Fibroblast of mammary gland (primary cell): ENCODE measurements at places on chromosomes 2 and 18.
A peak's percentile ranks its signal among the peaks of the same experiment; 100 is the strongest.

DNA sequence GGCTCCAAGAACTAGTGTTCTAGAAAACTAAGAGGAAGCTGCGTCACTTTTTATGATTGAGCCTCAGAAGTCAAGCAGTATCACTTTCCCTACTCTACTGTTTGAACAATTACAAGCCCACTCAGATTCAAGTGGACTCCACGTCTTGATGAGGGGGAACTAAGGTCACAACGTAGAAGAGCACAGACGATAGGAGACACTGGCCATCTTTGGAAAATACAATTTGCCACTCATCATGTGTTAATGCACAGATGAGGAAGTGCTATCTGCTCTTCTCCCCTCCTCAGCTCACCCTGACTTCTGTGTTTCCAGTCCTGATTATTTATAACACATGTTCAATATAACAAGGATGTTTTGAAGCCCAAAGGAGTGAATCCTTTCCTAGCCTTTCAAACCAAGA, 76.1 kb upstream of the CYP1B1 start:
- DNase-seq: no peak

- peak; percentile 79 for DNase-seq
These were observed 62.3 kb upstream of the GREB1L start for GRCh38 chr18:21179590-21180220.

DNA sequence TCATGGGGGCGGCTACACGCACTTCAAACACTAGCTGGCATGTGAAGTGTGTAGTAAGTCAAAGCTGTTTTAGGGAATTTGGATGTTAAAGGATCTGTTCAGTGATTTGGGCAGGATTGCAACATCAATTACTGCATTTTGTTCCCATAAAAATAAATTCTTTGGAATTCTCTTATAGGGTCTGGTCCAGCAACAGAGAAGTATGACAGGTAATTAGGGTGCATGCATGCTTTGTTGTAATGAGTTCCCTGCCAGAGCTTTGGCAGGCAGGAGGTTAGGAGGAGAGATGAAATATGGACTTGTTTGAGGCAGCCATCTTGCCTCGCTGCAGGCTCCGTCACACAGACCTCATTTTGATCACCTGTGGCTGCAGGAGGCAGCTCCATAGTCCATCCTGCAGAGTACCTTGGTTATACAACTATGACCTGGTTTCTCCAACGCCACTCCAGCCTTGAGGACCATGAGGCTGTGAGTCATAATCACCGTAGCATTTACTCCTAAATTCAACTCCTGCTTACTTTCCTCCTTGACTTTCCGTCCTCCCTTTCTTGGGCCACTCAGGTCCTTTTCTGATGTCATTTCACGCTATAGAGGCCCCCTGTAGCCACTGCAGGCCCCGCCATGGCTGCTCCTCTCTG, 26.5 kb upstream of the EML4 start:
- peak; percentile 57 for DNase-seq

GRCh38 chr2:228698963-228699362, 517.5 kb upstream of the SPHKAP start:
- DNase-seq: peak; percentile 6

DNA sequence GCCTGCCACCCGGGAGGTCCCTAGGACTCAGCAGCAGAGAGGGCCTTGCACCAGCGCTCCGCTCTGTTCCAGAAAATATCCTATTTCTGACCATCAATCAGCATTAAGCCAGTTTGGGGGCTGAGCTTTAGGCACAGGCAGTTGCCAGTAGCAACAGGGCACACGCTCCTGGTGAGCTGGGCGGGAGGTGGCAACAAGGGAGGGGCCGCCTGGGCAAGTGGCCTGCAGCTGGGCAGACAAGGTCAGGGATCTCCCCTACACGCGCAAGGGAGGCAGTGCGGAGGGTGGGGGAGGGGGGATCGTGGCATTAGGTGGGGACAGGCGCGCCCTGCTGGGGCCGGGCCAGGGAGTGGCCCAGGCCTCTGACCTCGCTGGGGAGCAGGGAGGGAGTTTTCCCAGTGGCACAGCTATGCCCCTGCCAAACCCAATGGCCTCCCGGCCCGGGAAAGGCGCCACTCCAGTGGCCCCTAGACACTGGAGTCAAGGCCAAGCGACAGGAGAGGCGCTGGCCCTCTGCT, 302.8 kb downstream of the NCKAP5 start:
- no peak for DNase-seq

DNA sequence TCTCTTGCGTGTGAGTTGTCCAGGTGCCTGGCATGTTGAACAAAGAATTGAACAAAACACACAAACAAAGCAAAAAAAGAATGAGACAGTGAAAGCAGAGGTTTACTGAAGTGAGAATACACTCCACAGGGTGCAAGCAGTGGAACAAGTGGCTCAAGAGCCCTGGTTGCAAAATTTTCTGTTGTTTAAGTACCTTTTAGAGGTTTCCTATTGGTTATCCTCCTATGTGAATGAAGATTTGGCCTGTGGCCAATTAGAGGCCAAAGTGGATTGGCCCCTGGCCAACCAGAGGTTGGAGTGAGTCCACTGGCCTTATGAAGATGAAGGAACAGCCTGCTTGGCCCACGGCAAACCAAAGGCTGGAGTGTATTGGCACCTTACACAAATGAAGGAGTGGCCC, 1188.5 kb upstream of the NRXN1 start:
- DNase-seq: no peak

GRCh38 chr2:209974576-209974975, 27.9 kb upstream of the RPE start:
- peak; percentile 24 for DNase-seq

- DNase-seq: no peak
These were observed 85.0 kb downstream of the BOD1L2 start for GRCh38 chr18:57231864-57232263.

DNA sequence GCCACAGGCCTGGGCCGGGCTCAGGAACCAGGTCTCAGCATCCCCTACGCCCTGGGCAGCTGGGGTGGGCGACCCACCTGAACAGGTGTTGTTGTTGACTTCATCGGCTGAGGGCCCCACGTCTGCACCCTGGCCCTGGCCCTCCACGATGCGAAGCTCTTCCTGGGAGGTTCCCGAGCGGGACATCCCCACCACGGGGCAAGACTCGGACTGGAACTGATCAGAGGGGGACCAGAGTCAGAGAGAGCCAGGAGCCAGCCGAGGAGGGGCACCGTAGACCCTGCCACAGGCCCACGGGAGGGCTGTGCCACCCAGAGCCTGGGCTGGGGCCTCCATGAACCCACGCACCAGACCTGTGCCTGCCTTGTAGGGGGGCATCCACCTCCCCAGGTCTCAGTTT, 54.3 kb downstream of the AQP12A start:
- DNase-seq: no peak

DNA sequence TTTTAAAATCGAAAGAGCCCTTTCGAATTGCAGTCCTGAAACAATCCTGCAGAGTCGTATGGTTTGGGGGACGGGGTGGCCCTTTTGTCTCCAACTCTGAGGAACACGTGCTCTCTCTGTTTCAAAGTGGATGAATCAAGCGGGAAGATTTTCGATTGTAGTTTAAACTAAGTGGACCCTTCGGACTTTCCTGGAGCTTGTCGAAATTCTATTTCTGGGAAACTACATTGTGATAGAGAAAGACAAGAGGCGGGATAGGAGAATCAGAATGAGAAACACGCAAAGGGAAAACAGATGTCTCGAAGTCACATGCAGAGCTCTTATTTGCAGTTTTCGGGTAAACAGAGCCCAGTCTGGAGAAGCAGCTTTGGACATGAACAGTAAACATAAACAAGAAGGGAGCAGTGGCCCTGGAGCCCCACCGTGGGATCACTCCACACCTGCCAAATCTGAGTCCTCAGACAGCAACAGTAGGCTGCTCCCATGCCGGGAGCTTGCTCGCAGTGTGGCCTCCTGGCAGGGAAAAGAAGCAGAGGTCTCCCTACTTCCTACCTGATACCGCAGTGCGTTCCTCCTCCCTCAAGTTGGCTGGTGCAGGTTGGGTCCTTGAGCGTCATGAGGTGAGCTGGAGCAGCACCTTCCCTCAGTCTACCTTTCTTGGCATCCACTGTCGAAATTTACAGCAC, 202.4 kb downstream of the SLC4A3 start:
- no peak for DNase-seq

DNA sequence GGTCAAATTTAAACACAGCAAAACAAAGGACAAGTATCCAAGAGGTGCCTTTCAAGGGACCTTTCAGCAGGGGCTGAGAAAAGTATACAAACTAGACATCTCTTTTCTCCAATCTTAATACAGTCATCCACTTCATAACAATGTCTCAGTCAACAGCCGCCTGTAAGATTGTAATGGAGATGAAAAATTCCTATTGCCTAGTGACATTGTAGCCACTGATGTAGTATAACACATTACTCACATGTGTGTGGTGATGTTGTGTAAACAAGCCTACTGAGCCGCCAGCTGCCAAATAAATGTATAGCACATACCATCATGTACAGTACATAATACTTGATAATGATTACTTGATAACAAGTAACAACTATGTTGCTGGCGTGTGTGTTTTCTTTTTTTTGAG, 31.0 kb downstream of the VIT start:
- no peak for DNase-seq

DNA sequence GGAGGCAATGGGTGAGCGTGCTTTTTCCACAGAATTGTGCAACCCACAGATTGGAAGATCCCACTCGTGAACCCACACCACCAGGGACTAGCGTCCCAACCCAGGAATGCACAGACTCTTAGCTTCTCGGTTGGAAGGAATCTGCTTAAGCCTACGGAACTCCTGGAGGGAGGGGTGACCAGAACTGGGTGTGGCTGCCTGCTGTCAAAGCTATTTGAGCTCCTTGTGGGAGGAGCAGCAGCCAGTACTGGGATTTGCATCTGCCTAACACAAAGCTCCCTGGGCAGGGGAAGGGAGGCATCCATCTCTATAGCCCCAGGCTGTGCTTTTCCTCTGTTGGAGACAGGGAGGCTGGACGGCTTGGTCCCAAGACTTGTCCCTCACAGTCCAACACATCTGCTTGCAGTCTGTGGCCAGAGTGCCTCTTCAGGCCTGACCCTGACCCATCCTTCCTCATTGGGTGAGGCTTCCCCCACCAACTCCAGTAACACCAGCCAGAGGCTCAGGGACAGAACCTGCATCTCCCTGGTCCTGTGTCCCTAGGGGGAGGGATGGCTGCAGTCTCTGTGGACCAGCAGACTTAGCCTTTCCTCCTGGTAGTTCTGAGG, 27.9 kb downstream of the HNMT start:
- no peak for DNase-seq

- DNase-seq: peak; percentile 95
These were observed 26.3 kb downstream of the DHRS9 start for GRCh38 chr2:169095621-169096105.

DNA sequence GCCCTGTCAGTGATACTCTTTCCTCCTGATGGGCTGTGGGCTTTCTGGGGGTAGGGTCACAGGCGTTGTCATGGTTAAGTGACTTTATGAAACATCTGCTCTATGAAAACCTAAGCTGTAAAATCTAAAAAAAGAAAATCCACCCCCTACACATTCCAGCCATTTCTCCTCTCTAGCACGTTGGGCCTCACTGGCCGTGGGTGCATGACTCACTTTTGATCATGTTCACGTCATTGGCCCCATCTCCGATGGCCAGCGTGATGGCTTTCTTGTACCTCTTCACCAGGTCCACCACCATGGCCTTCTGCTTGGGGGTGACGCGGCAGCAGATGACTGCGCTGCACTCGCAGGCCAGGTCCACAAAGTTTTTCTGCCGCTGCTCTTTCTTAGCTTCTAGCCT, 39.3 kb upstream of the NARS1 start:
- DNase-seq: peak; percentile 66

GRCh38 chr18:41353777-41354528, 601.1 kb upstream of the PIK3C3 start:
- no peak for DNase-seq

GRCh38 chr2:168694866-168695265, 107.6 kb upstream of the NOSTRIN start:
- DNase-seq: no peak

DNA sequence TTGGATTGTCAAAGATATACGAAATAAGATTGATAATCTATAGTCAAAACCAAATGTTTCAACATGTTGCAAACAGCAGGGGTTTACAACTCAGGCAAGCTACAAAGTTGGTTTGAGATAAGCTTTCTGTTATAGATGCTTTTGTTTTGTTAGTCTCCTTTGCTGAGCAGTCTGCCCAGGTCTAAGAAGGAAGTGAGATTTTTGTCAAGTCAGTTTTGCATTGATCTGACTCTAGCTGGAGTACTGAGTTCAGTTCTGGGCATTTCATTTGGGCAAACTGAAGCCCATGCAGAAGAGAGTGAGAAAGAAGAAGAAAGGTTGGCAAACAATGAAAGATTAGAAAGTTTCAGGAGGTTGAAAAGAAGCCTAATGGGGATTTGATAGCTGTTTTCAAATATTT, 983.0 kb upstream of the SLC39A10 start:
- DNase-seq: no peak

GRCh38 chr2:143893371-143893770, 626.5 kb downstream of the ZEB2 start:
- DNase-seq: no peak

GRCh38 chr2:43418680-43419079, 177.2 kb downstream of the THADA start:
- no peak for DNase-seq

GRCh38 chr18:51151185-51151567, 46.3 kb downstream of the MEX3C start:
- no peak for DNase-seq

GRCh38 chr2:112055730-112056625, 909 bp downstream of the TMEM87B start:
- DNase-seq: peak; percentile 97

DNA sequence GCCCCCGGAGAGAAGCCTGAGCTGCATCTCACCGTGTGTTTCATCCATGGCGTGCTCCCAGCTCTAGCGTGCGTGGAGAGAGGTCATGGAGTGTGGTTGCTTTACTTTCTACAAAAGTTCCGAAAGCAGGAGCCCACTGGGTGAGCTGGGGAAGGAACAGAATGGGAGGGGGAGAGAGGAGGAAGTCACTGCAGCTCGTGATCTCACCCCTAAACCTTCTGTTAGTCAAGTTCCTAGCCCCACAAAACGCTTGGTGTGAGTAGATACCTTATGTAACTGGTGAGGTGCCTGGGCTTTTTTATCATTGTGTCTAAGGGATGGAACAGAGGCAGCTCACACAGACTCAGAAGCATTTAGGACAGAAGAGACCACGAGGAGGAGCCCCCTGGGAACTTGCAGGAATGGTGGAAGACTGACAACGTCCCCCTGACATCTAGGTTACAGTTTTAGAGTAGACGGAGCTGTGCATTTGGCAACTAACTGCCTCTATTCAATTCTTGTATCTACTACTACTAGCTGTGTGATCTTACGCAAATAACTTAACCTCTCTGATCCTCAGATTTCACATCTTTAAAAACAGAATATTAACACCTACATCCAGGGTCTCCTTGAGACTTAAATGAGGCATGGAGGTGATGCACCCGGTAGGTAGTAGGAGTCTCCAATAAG, 123.3 kb downstream of the ARL4C start:
- no peak for DNase-seq

DNA sequence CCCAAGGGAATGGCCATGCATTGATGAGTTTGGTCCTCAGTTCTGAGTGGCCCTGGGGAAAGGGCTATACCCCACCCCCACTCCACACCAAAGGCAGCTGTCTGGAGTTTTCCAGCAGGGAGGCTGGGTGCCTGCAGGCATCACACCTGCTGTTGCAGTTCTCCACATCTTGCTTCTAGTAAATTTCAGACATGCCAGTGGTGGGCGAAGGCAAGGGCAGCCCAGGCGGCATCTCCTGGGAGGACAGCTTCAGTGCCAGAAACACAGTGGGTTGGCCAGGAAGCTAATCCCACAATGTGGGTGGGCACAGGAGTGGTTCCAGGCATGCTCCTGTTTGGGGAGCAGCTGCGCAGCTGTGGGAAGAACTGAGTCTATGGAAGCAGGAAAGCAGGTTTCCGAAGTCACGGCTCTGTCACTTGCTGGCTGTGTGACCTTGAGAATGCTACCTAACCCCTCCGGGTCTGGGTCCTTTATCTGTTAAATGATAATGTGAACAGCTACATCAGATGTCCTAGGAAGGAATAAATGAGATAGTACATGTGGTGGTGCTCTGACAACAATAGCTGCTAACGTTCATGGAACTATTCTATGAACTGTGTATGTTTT, 84.6 kb upstream of the SPTBN1 start:
- no peak for DNase-seq
